ENCODE measurements at places on chromosomes 2 and 18. TPM values are rescaled to one million over a fixed set of nuclear protein-coding genes. Genes with fewer than 3 reads are reported as not detected.

Gene FAM228A
- total RNA-seq: not detected

Gene CLEC4F
- total RNA-seq: not detected

DNA sequence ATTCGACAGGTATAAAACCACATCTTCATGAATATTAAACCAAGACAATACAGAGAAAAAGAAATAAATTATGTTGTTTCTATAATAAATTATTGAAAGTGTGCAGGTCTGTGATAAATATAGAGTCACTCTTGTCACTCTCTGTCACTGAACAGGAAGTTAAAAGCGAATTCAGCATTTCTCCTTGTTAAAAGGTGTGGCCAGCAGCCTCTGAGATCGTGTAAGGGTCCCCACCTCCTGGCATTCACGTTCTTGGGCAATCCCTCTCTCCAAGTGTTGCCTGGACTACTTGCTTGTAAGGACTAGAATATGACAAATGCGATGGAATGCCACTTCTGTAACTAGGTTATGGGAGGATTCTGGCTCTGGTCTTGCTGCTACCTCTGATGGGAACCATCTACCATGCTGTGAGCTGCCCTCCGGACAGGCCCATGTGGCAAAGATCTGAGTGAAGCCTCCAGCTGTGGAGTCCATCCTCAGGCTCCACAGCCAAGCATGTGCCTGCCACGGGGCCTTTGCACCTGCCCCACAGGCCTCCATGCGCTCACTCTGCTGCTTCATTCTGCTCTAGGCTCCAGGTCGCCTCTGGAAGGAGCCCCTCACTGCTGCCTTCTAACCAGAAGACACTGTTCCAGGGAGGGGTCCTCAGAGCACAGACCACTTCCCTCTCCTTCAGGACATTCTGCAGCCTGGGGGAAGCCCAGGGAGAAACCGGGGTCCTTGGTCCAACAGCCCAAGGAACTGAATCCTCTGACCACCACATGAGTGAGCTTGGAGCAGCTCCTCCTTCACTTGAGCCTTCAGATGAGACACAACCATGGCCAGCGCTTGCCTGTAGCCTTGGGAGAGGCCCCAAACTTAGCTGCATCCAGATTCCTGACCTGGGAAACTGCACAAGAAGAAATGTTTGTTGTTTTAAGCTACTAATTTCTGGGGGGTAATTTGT is 202.9 kb upstream of the HDAC4 start:
- no peak for DNase-seq

DNA sequence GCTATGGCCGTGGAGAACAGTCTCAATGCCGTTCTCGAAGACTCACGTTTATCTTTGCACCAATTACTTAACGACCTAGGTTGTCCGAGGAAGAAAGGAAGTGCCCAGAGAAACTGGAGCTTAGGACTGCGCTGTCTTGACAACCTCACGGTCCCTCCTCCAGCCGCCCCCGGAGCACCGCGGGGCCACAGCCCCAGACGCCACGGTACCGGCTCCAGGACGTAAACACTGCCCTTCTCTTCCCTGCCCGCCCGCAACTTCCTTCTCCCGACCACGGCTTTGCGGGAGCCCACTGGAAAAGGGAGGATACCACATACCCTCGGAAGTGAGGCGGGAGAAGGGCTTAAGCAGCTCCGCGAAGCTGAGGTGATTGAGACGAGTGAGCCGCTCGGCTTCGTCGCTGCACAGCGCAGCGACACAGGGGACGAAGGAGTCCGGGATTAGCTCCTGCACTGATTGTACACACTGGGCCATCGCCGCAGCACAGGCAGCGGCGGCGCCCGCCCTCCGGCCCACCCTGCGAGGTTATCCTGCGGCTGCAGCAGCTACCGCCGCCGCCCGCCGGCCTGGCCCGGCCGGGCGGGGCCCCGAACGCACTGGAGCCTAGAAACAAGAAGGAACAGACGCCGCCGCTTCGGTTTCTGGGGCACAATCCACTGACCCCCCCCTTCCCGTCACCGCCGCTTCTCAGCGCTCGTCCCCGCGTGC is 483 bp downstream of the TRAPPC8 start:
- DNase-seq: peak; percentile 56

Gene TMEM178A
- total RNA-seq: 0.51 TPM

DNA sequence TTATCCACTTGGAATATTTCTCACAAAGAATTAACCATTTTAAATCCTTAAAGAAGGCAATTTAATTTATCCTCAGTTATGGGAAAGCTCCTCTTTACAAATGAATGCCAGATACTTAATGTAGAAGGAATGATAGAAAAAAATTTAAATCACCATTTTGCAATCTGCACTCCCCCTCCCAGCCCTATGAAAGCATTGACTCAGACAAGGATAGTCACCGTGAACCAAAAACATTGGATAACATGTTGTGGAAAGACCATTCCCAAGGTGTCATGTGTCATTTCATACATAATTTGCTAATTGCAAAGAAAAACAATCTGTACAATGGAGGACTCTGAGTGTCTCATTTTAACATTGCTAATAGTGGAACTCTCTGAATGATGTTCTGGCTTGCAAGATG is 421.0 kb downstream of the TXNL1 start:
- DNase-seq: no peak

DNA sequence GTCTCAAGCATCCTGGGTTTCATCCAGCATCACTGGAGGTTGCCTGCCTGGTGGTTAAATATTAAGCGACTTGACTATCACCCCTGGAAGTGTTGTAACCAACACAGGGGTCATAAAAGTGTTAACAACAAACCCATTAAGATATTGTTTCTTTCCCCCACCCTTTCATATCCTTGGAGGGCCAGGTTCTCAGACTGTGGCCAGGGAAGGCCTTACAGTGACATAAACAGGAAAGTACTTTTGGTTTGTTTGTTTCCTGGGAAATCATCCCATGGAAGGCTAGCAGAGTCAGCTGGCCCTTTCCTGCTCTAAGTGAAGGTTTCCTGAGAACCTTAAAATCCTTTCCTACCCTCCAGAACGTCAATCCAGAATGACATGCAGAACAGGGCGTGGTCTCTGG is 160.9 kb downstream of the CLIP4 start:
- no peak for DNase-seq

DNA sequence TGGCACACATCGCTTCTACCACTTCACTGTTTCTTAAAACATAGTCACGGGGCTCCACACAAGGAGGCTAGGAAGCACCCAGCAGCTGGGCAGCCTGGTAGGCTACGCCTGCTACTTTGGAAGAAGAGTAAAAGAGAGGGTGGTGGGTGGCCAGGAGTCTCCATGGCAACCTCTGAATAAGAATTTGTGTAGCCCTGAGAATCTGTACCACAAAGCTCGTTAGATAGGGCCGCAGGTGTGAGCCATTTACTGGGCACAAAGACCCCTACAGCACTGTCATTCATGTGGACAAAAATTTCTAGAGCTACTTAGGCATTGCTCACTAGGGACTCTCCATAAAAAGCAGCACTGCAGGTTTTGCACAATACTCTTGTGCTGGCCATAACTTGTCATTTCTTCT is 166.4 kb upstream of the MSH6 start:
- peak; percentile 5 for DNase-seq

Gene KIAA1328
- total RNA-seq: 5.4 TPM

- DNase-seq: peak; percentile 85
These were observed 111.5 kb downstream of the MCFD2 start for GRCh38 chr2:46803911-46804670.

GRCh38 chr2:196478588-196478987 is 160.9 kb upstream of the CCDC150 start:
- DNase-seq: no peak

- DNase-seq: no peak
These were observed 203.3 kb downstream of the PTGR3 start for GRCh38 chr18:75005626-75006025.

DNA sequence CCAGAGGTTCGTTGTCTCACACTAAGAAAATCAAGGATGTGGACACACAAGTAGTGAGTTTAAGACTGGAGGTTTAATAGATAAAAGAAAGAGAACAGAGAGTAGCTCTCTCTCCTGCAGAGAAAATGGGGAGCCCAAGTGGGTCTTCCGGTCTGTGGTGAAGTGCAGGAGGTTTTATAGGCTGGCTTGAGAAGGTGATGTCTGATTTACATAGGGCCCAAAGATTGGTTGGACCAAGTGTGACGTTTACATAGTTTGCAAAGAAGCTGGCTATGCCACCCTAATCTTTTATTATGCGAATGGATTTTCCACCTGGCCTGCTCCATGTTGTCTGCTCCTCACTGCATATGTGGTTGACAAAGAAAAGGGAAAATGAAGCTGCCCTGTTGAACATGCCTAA is 430.4 kb upstream of the TRIB2 start:
- no peak for DNase-seq

Gene MAP4K3
- total RNA-seq: 22.0 TPM

Gene TMEM247
- not detected for total RNA-seq

- no peak for DNase-seq
These were observed 240.9 kb downstream of the PRKCE start for GRCh38 chr2:45892425-45892745.

DNA sequence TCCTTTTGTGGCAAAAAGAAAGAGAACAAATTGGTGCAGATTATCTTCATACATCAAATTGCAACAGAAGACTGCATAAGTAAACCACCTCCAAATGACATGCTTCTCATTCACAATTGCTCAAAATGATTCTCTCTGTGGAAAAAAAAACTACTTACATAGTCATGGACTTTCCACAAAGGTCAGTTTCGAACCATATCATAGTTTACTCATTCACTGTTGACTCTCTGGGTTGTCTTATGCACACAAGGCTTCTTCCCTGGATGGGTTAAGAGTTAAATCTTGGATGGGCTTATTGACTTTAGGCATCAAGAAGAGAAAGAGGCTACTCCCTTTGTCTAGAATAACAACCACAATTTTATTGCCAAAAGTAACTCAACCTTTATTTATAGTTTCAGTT is 91.3 kb upstream of the RAB27B start:
- DNase-seq: peak; percentile 51

Gene NGEF
- 6.1 TPM for total RNA-seq

Gene CEP68
- 3.9 TPM for total RNA-seq

Gene CAPN14
- total RNA-seq: 35.1 TPM

GRCh38 chr2:84725717-84726116 is 155.2 kb downstream of the TRABD2A start:
- no peak for DNase-seq

DNA sequence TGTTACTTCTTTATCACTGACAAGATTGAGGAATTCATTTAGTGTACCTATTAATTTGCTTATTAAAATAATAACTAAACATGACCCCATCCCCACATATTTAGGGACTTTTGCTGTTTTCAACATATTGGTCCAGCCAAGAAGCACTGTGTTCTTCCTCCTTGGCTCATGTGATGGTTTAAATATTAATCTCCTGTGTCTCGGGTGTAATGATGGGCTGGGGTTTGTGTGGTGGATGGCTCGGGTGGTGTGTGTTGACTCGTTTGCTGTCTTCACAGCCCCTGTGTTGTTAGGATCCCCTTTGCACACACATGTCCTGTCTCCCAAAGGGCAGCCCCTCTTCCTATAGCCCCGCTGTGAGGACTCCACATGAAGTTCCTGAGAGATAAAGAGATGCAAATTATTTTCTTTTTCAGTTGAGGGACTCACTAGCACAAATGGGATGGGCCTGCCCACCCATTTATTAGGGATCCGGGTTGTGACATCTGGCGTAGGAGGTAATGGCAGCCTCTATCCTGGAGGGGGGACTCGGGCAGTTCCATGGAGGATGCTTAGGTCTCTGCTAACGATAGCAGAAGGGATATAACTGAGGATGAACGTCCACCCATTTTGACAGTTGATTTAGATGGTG is 53.4 kb downstream of the FHOD3 start:
- no peak for DNase-seq

- peak; percentile 13 for DNase-seq
These were observed 11.4 kb downstream of the CRYGD start for GRCh38 chr2:208112969-208113368.

Gene GPBAR1
- total RNA-seq: under 0.01 TPM

DNA sequence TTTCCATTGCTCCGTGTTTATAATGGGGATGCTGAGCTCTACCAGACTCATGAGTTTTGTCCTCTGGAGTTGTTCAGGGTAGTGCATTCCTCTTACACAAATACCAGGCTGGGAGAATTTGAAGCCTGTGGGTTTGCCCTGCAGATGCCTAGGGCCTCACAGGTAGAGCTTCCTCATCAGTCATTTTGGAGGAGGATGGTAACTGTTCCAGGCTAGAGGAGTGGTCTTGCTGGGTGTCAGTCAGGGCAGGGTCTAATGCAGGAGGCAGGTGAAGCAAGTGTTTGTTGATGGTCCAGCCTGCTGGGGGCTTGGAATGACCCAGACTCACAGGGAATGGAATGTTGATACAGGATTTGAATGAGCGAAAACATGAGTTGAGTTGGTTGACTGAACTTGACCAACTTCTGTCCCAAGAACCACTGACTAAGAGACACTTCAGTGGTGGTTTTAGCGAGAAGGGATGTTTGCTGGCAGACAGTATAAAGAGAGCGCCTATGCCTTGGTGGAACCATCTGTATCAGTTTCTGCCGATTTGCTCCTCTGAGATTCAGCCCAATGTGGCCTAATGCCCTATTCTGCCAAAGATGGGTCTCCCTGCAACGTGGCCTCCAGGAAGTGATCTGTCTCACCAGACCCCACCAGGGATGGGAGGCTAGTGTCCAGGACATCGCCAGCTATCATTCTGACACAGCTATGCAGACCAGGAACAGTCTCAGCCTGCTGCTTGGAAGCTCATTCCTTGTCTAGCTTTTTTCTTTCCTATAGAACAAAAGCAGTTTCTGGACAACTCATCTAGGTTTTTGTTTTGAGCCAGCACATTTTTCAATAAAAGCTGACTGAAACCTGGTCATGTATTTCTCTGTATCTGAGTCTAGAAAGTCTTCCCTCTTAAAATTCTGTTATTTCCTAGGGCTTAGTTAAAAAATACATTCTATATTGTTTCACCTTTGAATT is 9.3 kb downstream of the IL1R2 start:
- DNase-seq: peak; percentile 31

- peak; percentile 87 for DNase-seq
These were observed 44.6 kb downstream of the THUMPD2 start for GRCh38 chr2:39734445-39734844.

Gene ANKRD30BL
- total RNA-seq: not detected

Gene DIPK1C
- not detected for total RNA-seq

- DNase-seq: no peak
These were observed 278.0 kb upstream of the ID2 start for GRCh38 chr2:8403876-8404275.

Gene EFHD1
- not detected for total RNA-seq

Gene LYG1
- 0.77 TPM for total RNA-seq

Gene ABCG8
- total RNA-seq: under 0.01 TPM

GRCh38 chr2:74985978-74986609 is 27.7 kb downstream of the POLE4 start:
- DNase-seq: no peak
